ENCODE measurements at places on chromosomes 2 and 18. TPM values are rescaled to one million over a fixed set of nuclear protein-coding genes. Genes with fewer than 3 reads are reported as not detected.
A peak's percentile ranks its signal among the peaks of the same experiment; 100 is the strongest.

- no peak for DNase-seq
These were observed 378.6 kb upstream of the SLC14A2 start for GRCh38 chr18:45236676-45237075.

DNA sequence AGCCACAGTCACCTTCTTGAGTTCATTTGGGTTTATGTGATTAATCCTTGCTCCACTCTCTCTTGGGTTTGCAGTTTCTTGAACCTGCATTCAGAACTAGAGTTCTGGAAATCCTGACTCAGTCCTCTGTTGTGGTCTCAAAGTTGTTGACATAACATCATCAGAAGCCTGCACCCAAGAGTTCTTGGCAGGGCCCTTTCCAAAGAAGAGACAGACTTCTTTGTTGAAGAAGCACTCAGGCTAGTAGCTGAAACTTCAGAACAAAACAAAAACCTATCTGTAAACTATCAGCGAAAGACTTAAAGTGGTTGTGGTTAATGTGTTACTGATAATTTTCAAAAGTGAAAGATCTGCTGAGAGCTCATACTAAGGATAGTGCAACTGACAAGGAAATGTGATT is 120.8 kb downstream of the FAM168B start:
- DNase-seq = no peak

- DNase-seq = no peak
These were observed 162.7 kb downstream of the CAMKMT start for GRCh38 chr2:44524347-44524926.

DNA sequence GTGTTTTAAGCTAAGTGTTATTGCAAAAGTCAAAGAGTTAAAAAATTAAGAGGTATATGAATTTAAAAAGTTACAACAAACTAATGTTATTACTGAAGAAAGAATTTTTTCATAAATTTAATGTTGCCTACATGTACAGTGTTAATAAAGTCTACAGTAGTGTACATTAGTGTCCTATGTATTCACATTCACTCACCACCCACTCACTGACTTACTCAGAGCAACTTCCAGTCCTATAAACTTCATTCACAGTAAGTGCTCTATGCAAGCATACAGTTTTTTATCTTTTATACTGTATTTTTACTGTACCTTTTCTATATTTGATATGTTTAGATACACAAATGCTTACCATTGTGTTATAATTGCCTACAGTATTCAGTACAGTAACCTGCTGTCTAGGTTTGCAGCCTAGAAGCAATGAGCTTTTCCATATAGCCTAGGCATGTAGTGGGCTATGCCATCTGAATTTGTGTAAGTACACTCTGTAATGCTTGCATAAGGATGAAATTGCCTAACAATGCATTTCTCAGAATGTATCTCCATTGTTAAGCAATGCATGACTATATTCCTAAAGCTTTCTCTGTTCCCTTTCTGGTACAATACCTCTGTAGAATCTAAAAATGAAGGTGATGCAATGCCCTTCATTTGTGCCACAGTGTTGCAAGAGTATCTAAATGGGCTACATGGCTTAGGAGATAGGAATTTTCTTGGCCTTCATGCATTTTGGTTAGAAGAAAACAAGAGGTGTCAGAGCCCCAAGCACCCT is 370.8 kb upstream of the NT5C1B start:
- DNase-seq = no peak

GRCh38 chr2:72859831-72860262 is 27.4 kb upstream of the SPR start:
- DNase-seq = peak; percentile 60

DNA sequence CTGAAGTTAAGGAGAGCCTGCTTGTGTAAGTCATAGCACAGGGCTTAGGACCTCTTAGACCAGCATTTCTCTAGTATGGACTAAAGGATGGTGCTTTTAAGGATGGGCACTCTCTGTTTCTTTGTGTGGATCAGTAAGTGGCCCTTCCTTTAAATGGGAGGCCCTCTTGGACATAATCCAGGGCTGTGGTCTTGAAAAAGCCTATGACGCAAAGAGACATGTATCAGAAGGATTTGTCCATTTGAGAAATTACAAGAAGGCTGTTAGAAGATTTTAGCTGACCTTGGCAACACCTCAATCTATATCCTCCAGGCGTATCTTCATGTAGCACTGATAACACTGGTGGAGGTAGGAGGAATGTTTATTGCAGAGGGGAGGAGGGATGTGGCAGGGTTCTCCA is 79.2 kb downstream of the PRPF40A start:
- no peak for DNase-seq

The GTF2A1L gene
- total RNA-seq = not detected

The ACMSD gene
- not detected for total RNA-seq

Data from OCI-LY7 (cell line).